Progenitor cell of endocrine pancreas (in vitro differentiated cells): ENCODE measurements at places on chromosomes 2 and 18. TPM values are rescaled to one million over a fixed set of nuclear protein-coding genes. Genes with fewer than 3 reads are reported as not detected.

GRCh38 chr2:74201596-74201995 is 3.2 kb downstream of the MTHFD2 start:
- no peaks in the 10 kb centered on the region for H3K36me3 ChIP-seq
- no peak overlapping the region for H3K27ac ChIP-seq
- H3K4me1 ChIP-seq, result peaks cover 14% of the 10 kb centered on the region
- H3K4me3 ChIP-seq, result no peak overlapping the region
- peaks cover 13% of the 10 kb centered on the region for H3K27me3 ChIP-seq
- no peak for DNase-seq

Gene FAM124B
- total RNA-seq, result not detected in 2 replicates

DNA sequence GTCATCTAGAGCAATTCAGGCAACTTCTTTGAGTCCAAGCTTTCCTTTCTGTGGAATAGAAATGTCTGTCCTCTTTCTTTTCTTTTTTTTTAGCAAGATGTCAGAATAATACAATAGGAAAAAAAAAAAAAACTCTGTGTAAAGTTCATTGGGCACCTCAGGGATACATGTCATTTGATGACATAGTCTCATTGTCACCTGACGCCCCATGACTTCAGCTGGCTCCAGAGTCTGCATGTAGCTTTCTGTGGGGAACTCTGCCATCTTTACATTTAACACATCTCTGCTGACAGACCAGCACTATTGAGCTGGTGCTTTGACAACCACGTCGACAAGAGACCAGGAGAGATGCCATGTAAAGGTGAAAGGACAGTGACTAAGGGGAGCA is 172.5 kb upstream of the KLF7 start:
- H3K4me3 ChIP-seq, result no peak overlapping the region
- H3K27ac ChIP-seq, result no peak overlapping the region
- DNase-seq, result no peak
- H3K36me3 ChIP-seq, result no peaks in the 10 kb centered on the region
- H3K27me3 ChIP-seq, result peaks cover 11% of the 10 kb centered on the region

Gene MEX3C
- total RNA-seq, result 86.2 and 91.1 TPM in 2 replicates

Gene TUBA3E
- total RNA-seq, result not detected in 2 replicates

Gene CPO
- 0.24 TPM in 1 of 2 replicates, not detected in the other for total RNA-seq

DNA sequence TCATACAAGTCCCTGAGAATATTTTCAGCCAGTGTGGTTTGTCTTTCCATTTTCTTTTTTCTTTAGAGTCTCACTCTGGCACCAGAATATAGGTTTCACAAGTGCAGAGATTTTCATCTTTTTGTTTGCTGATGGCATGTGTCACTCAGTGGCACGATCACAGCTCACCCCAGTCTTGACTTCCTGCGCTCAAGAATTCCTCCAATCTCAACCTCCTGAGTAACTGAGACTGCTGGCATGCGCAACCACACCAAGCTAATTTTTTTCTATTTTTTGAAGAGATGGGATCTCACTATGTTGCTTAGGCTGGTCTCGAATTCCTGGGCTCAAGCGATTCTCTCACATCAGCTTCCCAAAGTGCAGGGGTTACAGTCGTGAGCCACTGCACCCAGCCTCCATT is 23.9 kb downstream of the NBEAL1 start:
- H3K4me1 ChIP-seq, result peaks cover 12% of the 10 kb centered on the region
- no peak for DNase-seq
- no peaks in the 10 kb centered on the region for H3K27me3 ChIP-seq
- peaks cover 17% of the 10 kb centered on the region for H3K36me3 ChIP-seq
- no peak overlapping the region for H3K4me3 ChIP-seq

- no peaks in the 10 kb centered on the region for H3K36me3 ChIP-seq
- H3K27ac ChIP-seq, result no peak overlapping the region
- peaks cover 6% of the 10 kb centered on the region for H3K4me1 ChIP-seq
- no peaks in the 10 kb centered on the region for H3K27me3 ChIP-seq
- no peak for DNase-seq
These were observed 35.8 kb upstream of the FIGN start for GRCh38 chr2:163771596-163771995.

GRCh38 chr18:78876868-78877267 is 102.8 kb upstream of the SALL3 start:
- peaks cover 28% of the 10 kb centered on the region for H3K27me3 ChIP-seq
- no peak for DNase-seq
- no peaks in the 10 kb centered on the region for H3K36me3 ChIP-seq
- no peak overlapping the region for H3K4me3 ChIP-seq
- no peak overlapping the region for H3K27ac ChIP-seq

GRCh38 chr2:18319987-18320386 is 240.5 kb downstream of the RDH14 start:
- no peak for DNase-seq
- no peaks in the 10 kb centered on the region for H3K36me3 ChIP-seq
- H3K27ac ChIP-seq, result no peak overlapping the region
- no peak overlapping the region for H3K4me3 ChIP-seq
- H3K4me1 ChIP-seq, result peaks cover 2% of the 10 kb centered on the region

Gene DHRS9
- not detected in 2 replicates for total RNA-seq

Gene CIB4
- total RNA-seq, result not detected in 2 replicates

DNA sequence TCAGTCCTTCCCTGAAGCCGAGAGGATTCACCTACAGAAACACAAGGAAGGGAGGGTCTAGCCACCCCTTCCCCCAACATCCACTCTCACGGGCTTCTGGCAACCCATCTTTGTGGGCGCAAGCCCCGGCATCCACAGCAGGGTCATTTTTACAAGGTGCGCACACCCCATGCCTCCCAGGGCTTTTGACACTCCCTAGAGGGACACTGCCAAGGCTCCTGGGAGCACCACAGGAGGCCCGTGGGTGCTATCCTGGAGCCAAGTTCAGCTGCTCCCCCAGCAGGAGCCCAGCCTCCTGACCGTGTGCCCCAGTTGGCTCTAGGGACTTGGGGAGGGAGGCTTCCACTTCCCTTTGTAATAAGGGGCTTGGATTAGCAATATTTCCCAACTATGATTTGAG is 251.6 kb downstream of the TNS1 start:
- H3K27me3 ChIP-seq, result peaks cover 23% of the 10 kb centered on the region
- no peak overlapping the region for H3K4me3 ChIP-seq
- no peaks in the 10 kb centered on the region for H3K36me3 ChIP-seq
- no peak for DNase-seq

Gene GPR35
- 5.8 and 6.5 TPM in 2 replicates for total RNA-seq

Gene SNED1
- 2.2 and 2.5 TPM in 2 replicates for total RNA-seq
